ENCODE measurements at places on chromosomes 5 and 9.

DNA sequence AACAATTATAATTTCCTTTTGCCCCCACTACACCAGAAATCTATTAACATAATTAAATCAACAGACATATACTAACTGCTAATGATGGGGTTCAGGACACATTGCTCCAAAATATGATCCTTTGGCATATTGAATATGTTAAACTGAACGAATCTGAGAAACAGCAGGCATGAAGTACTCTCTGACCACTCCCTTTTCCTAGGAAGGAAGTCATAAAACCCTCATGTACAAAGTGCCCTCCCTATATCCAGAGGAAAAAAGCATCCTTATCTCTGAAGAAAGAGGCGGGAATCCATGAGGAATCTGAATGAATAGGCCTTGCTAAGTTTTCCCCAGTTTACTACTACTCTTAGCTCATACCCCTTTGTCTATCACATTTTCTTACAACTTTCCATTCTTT, 67.9 kb downstream of the ADAMTS6 start:
- DNase-seq = no peak
- no peaks in the 10 kb centered on the region for H3K36me3 ChIP-seq
- H3K4me1 ChIP-seq = no peaks in the 10 kb centered on the region
- no peak overlapping the region for H3K4me3 ChIP-seq
- H3K27me3 ChIP-seq = no peaks in the 10 kb centered on the region

GRCh38 chr9:76013809-76014208, 123.3 kb downstream of the PCSK5 start:
- H3K4me1 ChIP-seq = no peaks in the 10 kb centered on the region
- H3K36me3 ChIP-seq = no peaks in the 10 kb centered on the region
- no peaks in the 10 kb centered on the region for H3K27me3 ChIP-seq

GRCh38 chr5:93677359-93677891, 64.0 kb downstream of the POU5F2 start:
- peak; percentile 93 for DNase-seq
- no peaks in the 10 kb centered on the region for H3K36me3 ChIP-seq
- H3K27ac ChIP-seq = peak overlapping the region; percentile 23
- H3K4me3 ChIP-seq = no peak overlapping the region

DNA sequence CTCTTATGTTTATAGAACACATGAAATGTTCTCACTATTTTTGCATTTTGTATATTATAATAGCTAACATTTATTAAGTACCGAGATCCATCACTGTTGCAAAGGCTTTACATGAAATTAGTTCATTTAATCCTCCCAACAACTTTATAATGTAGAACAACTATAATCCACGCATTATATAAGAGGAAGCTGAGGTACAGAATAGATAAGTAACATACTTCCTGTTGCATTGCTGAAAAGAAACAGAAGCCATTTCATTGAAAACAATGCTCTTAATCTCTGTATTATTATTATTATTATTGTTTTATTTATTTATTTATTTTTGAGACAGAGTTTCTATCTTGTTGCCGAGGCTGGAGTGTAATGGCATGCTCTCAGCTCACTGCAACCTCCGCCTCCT, 7.9 kb upstream of the INSYN2B start:
- no peaks in the 10 kb centered on the region for H3K36me3 ChIP-seq
- no peaks in the 10 kb centered on the region for H3K4me1 ChIP-seq
- no peak for DNase-seq
- H3K4me3 ChIP-seq = no peak overlapping the region
- no peaks in the 10 kb centered on the region for H3K27me3 ChIP-seq
- H3K27ac ChIP-seq = no peak overlapping the region

GRCh38 chr9:129873563-129874190, 38.4 kb downstream of the USP20 start:
- H3K27ac ChIP-seq = no peak overlapping the region
- H3K27me3 ChIP-seq = no peaks in the 10 kb centered on the region
- H3K4me3 ChIP-seq = no peak overlapping the region
- no peaks in the 10 kb centered on the region for H3K4me1 ChIP-seq
- no peak for DNase-seq

GRCh38 chr5:76582230-76583162, 40.7 kb downstream of the F2RL2 start:
- no peak overlapping the region for H3K27ac ChIP-seq
- H3K4me3 ChIP-seq = no peak overlapping the region
- H3K4me1 ChIP-seq = peaks cover 6% of the 10 kb centered on the region
- no peaks in the 10 kb centered on the region for H3K36me3 ChIP-seq
- H3K27me3 ChIP-seq = no peaks in the 10 kb centered on the region

GRCh38 chr5:2739360-2740050, 12.0 kb downstream of the IRX2 start:
- no peaks in the 10 kb centered on the region for H3K36me3 ChIP-seq
- H3K4me1 ChIP-seq = peaks cover 9% of the 10 kb centered on the region
- no peak for DNase-seq
- no peak overlapping the region for H3K27ac ChIP-seq

GRCh38 chr5:132001647-132002561, 9.6 kb downstream of the ACSL6 start:
- no peaks in the 10 kb centered on the region for H3K36me3 ChIP-seq
- no peak overlapping the region for H3K4me3 ChIP-seq
- no peak for DNase-seq
- H3K27me3 ChIP-seq = no peaks in the 10 kb centered on the region
- no peak overlapping the region for H3K27ac ChIP-seq

GRCh38 chr5:59067956-59068656, 485.2 kb downstream of the RAB3C start:
- H3K27me3 ChIP-seq = no peaks in the 10 kb centered on the region
- no peaks in the 10 kb centered on the region for H3K36me3 ChIP-seq
- DNase-seq = no peak
- H3K4me3 ChIP-seq = no peak overlapping the region
- no peaks in the 10 kb centered on the region for H3K4me1 ChIP-seq
- no peak overlapping the region for H3K27ac ChIP-seq

- H3K36me3 ChIP-seq = no peaks in the 10 kb centered on the region
- no peak for DNase-seq
- H3K4me3 ChIP-seq = no peak overlapping the region
- H3K4me1 ChIP-seq = peaks cover 6% of the 10 kb centered on the region
- H3K27ac ChIP-seq = no peak overlapping the region
Observed at GRCh38 chr9:86804011-86804410, 143.3 kb downstream of the GAS1 start.
